AG09309 (cell line): ENCODE measurements at places on chromosomes 5 and 9.

- peak; percentile 83 for DNase-seq
These were observed 420.8 kb upstream of the GRAMD2B start for GRCh38 chr5:126002222-126002897.

DNA sequence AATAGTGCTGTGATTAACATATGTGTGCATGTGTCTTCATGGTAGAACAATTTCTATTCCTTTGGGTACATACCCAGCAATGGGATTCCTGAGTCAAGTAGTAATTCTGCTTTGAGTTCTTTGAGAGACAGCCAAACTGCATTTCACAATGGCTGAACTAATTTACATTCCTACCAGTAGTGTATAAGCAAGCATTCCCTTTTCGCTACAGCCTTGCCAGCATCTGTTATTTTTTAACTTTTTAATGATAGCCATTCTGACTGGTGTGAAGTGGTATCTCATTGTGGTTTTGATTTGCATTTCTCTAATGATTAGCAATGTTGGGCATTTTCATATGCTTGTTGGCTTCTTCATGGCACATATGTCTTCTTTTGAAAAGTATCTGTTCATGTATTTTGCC, 308.5 kb downstream of the ARRDC3 start:
- DNase-seq: peak; percentile 82

- DNase-seq: no peak
These were observed 158.4 kb downstream of the MAN2A1 start for GRCh38 chr5:109848130-109848529.

- no peak for DNase-seq
These were observed 613.6 kb upstream of the SEMA6A start for GRCh38 chr5:117188211-117188610.

DNA sequence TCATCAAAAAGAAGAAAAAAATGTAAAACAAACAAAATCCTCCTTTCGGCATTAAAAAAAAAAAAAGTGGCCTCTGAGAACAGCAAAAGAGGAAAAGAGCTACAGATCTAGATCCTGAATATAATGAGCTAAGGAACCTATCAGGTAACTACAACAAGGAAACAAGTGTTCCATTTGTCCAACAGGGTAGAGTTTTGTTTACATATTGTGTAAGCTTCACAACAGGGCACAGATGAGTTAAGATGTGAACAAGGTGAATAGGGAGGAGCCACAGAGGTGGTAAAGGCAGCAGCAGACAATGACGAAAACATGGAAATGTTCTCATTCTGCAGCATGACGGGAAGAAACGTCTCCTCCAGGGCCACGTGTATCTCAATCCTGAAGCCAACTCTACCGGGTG, 14.4 kb downstream of the ELP1 start:
- no peak for DNase-seq

DNA sequence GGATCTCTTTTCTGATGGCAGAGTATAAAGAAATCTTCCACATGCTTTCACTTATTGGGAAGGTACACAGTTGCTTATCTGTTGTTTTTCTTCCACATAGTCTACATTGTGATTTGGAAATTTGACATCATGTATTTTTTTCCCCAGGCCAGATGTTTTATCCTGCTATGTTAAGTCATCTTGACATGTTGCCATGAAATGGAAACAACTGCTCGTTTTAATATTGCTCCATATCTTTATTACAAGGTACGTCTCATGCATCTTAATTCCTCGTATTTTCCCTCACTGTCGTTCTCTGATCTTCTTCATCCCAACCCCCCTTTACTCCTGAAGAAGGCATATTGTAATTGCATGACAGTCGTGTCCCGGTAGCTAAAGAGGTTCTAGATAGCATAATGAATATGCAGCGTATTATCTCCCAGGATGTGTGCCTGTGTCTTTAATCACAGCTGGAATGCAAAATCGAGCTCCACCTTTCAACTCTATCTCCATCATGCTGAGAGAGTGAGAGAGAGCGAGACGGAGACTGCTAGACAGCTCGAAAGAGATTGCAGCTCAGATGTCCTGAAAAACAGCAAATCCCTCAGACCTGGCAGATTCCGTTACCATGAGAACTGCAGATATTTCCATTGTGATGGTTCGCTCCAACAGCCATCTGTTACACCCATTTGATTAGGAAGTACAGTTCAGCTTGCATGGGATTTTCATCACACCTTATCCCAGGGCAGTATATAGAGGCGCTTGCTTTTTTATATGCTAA, 281.7 kb downstream of the TMEM38B start:
- no peak for DNase-seq

- no peak for DNase-seq
These were observed 103.3 kb upstream of the NFIB start for GRCh38 chr9:14417237-14417636.

- no peak for DNase-seq
These were observed 65.1 kb upstream of the IQGAP2 start for GRCh38 chr5:76337953-76338451.

DNA sequence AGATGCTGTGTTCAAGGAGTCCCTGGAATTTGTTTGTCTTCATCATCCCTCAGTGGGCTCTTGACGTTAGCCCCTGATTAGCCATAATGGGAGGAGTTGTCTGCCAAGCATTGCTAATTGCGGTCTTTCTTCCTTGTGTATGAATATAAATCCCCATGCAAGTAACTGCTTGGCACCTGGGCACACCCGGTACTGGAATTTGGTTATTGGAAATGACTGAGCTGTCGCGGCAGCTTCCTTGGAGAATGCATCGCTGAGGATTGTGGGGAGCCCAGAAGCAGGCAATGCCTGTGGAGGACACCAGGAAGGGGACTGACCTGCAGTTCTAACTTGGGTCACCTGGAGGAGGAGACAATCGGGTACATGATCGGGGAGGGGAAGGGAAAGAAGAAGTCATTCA, 53.3 kb upstream of the CTSL start:
- no peak for DNase-seq

DNA sequence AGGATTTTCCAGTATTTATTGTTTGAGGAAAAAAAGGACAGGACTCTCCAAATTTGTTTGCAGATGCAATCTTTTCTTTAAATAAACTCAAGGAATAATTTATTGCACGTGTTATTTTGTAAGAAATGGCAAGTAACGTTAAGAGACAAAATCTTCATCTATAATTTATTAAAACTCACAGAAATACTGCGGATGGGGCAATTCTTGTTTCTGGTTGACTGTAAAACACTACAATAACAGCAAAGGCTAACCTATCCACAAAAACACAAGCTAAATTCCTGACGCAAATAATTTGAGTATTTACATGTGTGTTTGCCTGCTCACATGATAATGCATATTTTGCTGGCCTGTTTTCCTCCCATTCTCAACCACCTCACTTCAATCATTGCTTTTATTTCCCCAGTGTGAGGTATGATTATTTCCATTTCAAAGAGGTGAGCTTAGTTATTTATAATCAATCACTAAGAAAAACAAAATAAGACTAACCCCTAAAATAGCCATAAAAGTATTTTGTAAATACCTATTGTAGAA, 619.4 kb downstream of the PDE4D start:
- DNase-seq: no peak

DNA sequence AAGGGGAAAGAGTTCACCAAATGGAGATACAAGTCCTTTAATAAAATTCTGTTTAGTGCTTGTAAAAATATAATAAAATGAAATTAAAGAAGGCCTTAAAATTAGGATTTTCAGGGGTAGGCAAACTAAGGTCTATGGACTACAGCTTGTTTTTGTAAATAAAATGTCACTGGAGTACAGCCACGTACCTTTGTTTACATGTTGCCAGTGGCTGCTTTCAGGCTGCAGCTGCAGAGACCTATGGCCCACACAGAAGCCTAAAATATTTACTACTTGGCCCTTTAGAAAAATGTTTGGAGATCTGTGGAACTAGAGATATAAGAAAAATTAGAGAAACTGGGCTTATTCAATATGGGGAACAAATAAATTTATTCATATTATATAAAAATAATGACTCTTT, 122.8 kb downstream of the RPS23 start:
- DNase-seq: no peak

DNA sequence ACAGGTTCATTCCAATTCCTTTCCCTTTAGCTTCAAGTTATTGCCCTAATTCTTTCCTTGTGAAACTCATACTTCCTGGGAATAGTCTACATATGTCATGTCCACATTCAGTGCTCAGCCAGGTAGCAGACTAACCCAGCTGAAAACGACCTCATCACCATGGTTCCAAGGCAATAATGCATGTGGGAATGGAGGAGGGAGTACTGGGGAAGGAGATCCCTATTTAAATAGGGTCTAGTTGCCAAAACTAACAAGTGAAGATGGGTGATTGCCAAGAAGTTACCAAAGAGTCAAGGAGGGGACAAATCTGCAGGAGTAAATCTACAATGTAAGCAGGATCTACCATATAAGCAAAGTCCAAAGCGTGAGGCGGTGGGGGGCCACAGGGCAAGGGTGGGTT, 47.3 kb upstream of the MCTP1 start:
- DNase-seq: no peak

DNA sequence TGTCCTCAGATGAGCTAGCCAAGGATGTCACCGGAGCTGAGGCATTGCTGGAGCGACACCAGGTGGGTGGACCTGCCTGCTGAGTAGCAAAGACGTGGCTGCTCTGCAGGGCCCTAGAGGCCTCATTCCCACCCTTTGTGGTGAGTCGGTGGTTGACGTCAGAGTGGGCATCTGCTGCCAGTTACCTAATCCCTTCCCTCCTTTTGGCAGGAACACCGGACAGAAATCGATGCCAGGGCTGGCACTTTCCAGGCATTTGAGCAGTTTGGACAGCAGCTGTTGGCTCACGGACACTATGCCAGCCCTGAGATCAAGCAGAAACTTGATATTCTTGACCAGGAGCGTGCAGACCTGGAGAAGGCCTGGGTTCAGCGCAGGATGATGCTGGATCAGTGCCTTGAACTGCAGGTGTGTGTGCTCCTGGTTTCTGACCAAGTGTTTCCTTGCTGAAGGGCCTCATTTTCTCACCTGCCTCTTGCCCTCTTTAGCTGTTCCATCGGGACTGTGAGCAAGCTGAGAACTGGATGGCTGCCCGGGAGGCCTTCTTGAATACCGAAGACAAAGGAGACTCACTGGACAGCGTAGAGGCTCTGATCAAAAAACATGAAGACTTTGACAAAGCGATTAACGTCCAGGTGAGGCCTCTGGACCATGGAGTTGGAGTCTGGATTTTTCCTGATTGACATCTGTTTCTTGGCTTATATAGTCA, 48.9 kb downstream of the DYNC2I2 start:
- DNase-seq: no peak

- DNase-seq: no peak
These were observed 418.2 kb downstream of the TUSC1 start for GRCh38 chr9:25260046-25260445.
